ENCODE measurements at places on chromosomes 3 and 15.

GRCh38 chr3:178827285-178827856 is 244.2 kb downstream of the ZMAT3 start:
- DNase-seq = no peak

DNA sequence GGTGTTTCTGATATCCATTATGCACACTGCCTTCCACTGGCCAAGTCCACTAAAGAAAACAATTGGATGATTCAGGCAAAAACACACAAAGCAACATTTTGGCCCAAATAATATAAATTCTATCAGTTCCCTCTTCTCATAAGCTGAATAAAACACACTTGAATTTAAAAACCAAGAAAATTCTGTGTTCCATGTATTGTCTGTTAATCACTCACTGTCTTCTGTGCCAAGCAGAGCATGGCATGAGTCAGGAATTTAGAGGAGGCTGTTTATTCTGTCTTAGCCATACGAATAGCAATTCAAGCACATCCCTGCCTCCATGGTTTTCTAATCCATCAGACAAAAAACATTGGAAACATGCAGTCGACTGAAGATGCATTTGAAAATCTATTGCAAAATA is 215.6 kb upstream of the UMPS start:
- no peak for DNase-seq

DNA sequence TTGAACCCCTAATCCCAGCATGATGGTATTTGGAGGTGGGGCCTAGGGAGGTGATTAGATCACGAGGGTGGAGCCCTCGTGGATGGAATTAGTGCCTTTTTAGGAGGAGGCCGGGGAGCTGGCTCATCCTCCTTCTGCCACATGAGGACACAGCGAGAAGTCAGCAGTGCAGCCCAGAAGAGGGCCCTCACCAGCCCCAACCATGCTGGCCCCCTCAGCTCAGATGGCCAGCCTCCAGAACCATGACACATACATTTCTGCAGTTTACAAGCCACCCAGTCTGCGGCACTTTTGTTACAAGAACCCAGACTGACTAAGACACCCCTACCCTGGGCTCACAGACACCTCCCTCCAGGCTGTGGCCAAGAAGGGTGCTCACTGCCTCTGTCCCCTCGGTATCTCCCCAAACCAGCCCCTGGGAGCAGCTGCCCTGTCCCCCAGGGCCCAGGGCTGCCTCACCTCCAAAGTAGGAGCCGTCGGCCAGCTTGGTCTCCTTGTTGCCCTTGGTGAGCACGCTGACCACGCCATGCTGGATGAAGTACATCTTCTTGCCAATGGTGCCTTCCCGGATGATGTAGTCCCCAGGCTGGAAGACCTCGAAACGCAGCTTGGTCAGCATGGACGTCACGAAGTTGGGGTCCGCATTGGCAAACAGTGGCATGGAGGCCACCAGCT is 44.1 kb downstream of the HCN4 start:
- no peak for DNase-seq

- DNase-seq = no peak
Observed at GRCh38 chr3:18382760-18383369, 42.3 kb downstream of the SATB1 start.

GRCh38 chr3:136136454-136136853 is 59.7 kb downstream of the MSL2 start:
- DNase-seq = no peak

GRCh38 chr3:69108811-69109210 is 13.6 kb downstream of the LMOD3 start:
- no peak for DNase-seq

DNA sequence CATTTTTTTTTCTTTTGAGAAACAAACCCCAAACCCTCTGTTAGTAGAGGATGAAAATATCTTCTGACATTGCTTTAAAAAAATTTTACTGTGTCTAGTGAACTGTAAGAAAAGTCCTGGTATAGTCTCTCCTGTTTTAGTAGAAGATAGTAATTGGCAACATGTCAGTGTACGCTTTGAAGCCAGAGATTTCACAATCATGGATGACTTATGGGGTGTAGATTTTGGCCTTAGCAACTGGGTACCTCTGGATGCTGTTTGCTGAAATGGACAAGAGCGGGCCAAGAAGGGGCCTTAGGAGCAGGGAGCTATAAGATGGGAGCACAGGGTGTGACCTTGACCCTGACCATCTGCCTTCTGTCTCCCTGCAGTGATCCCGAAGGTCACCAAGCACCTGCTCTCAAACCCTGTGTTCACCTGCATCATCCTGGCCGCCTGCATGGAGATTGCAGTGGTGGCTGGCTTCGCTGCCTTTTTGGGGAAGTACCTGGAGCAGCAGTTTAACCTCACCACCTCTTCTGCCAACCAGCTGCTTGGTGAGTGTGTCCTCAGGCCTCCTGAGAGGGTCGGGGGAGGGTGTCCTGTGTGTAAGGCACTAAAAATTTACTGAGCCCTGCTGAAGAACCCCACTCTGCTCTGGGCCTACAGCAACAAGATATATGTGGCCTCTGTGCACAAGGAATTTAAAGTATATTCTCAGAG is 266.7 kb downstream of the SLCO3A1 start:
- DNase-seq = no peak

DNA sequence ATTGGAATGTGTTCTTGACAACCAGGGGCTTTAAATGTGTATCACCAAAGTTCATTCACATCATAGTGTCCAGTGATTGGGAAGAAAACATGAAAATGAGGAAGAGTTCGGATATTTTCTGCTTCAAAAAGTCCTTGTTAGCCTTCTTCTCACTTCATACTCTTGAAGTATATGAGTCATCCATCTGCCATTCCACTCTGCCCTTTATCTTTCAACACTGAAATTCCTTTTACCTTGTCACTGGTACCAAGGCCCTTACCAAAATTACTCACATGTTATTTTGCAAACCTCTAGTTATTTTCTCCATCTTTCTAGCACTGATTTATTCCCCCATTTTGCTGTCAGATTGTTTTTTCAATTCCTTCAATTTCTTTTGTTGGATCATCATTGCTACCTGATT is 32.5 kb downstream of the OR5H15 start:
- DNase-seq = peak; percentile 66

DNA sequence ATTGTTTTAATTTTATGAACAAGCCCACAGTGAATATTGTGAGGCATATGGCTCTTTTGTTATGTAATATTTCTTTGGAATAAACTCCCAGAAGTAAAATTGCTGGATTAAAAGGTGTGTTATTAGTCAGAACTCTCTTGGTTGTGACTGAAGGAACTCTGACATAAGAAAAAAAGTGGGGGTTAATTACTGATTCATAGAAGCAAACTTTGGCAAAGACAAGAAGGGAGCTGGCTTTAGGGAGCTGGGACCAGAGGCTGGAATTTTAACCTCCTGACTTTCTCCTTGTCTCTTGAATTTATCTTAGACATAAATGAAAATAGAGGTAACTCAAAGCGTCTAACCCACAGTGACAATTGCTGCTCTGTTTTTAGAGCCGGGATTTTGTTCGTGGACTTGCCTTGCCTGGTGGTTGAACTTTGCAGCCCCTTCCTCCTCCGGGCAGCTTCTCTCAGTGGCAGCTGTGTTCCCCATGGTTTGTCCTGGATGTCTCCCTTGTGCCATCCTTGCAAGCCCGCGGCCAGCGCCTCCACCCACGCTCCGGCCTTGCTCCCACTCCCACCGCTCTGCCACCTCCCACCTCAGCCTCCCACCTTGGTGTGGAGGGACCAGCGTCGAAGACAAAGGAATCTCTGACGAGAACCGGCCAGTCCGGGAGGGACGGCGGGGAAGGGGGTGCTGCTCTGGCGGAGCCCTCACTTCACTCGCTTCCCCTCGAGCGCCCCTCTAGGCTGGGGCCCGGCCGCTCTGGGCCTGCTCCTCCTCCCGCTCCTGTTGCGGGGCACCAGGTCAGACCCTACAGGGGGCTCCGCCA is 28.0 kb downstream of the ARHGAP31 start:
- no peak for DNase-seq

DNA sequence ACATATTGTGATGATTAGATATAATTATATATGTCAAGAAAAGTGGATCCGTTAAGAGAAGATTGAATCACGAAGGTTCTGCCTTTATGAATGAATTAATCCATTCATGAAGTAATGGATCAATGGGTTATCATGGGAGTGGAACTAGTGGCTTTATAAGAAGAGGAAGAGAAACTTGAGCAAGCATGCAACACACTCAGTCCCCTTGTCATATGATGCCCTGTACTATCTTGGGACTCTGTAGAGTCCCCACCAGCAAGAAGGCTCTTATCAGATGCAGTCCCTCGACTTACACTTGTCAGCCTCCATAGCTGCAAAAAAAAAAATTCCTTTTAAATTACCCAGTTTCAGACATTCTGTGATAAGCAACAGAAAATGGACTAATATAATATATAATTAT is 301.9 kb downstream of the RAP2B start:
- no peak for DNase-seq

DNA sequence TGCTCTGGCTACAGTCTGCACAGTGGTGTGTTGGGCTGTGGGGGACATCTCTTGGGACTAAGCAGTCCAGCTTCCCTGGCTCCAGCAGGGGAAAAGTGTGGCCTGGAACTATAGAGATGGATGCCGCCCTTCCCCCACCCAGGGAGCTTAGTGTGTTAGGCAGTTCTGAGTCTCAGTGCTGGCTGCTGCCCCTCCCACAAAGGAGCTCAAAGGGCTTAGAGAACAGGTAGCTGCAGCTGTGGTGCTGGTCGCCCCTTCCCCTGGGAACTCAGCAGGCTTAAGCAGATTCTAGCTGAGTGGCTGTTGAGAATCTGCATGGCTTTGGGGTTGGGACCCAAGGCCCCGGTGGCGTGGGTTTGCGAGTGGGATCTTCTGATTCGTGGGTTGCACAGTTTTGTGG is 190.8 kb downstream of the PDCD6IP start:
- no peak for DNase-seq

GRCh38 chr3:25944329-25944728 is 154.4 kb downstream of the OXSM start:
- DNase-seq = no peak

DNA sequence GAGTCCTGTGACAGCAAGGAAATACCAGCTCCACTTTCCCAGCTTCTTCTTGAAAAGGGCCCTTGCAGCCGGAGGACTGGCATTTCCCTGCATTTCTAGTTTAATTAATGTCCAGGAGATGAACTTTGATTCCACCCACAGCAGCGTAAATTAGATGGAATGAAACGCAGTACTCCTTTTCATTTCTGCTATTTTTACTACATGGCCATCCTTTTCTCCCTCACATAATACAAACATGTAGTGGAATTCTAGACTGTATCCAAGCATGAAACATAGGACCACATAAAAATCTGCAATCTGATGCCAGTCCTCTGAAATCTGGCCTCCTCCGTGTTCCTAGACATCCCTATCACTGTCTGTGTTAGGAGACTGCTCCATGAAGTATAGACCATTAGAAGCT is 403.2 kb downstream of the NR2F2 start:
- no peak for DNase-seq

DNA sequence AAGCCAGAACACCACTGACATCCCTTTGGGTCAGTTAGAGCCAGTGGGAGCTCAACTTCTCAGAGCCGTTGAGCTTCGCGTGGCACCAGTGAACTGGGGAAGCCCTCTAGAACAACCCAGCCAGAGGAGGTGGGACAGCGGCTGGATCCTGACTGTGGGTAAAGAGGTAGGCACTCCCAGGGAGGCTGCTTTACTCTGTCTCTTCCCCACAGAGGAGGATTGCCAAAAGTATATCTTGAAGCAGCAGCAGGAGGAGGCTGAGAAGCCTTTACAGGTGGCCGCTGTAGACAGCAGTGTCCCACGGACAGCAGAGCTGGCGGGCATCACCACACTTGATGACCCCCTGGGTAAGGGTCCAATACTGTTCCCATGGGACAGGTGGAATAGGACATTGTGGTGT is 1.2 kb downstream of the MYD88 start:
- DNase-seq = no peak

GRCh38 chr3:11835028-11835639 is 11.6 kb downstream of the TAMM41 start:
- no peak for DNase-seq

DNA sequence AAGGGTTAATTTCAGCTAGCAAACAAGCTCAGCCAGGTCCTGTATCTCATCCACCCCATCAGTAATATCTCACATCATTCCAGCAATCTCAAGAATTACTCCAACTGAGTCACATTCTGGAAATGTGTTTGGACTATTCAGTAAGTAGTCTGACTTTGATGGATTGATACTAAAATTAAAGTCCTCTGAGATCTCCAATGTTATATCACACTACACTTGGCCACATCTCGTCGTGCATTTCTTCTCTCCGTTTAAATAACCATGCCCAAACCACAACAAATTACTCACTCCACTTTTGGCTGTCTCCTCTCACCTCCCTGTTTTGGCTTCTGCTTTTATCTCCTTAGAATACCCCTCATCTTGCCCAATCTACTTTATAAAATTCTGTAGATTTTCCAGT is 292.2 kb downstream of the PYDC2 start:
- DNase-seq = peak; percentile 89

GRCh38 chr15:82907350-82907749 is 45.2 kb downstream of the HOMER2 start:
- no peak for DNase-seq

GRCh38 chr15:25422021-25422420 is 16.8 kb downstream of the UBE3A start:
- DNase-seq = no peak

DNA sequence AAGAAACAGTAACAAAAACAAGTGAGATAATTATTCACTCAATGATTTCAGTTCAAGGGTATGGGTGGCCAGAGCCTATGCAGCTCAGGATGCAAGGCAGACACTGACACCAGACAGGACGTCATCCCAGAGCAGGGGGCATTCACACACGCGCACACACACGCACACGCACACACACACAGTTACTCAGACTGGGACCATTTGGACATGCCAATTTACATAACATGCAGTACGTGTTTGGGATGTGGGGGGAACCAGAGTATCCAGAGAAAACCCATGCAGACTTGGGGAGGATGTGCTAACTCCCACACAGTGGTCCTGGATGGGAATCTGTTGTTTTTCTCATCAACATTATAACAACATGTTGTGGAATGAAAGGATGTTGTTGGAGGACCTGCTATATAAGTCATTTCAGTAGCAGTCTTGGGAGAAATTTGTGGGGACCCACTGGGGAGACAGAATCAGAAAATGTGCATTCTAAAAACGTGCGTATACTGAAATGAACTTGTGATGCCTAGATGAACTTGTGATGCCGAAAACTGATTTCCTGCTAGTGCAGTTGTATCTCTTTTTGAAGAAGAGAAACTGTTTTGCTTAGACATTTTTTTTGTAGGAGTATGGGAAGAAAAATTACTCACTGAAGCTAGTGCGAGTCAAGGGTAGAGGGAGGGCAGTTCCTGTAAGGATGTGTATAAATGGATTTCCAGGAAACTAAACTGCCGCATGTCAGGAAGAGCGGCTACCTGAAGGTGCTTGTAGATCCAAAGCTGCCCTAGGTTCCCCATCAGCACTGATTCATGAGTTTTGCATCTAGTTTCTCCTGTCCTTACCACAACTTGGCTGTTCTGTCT is 25.2 kb downstream of the CD200 start:
- DNase-seq = peak; percentile 14

GRCh38 chr15:75811626-75812025 is 31.6 kb upstream of the UBE2Q2 start:
- DNase-seq = no peak

DNA sequence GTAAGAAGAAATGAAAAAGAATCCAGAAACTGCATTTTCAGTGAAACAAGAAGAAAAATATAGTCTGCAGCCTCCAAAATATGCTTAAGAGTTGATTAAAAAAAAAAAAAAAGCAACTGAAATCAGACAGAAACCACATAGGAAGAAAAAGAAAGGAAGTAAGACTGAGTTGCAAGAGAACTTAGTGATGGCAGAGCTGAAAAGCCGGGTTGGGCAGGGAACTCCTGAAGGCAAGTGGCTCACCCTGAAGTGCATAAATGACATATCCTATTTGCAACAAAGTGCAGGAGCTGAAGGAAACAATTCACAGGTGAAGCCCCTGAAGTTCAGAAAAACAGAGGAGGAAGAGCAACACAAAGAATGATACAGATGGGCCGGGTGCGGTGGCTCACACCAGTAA is 108.8 kb upstream of the SLC25A36 start:
- DNase-seq = no peak

Data from NCI-H226 (cell line).